GM04504 (cell line): ENCODE measurements at places on chromosomes 6 and 20.

DNA sequence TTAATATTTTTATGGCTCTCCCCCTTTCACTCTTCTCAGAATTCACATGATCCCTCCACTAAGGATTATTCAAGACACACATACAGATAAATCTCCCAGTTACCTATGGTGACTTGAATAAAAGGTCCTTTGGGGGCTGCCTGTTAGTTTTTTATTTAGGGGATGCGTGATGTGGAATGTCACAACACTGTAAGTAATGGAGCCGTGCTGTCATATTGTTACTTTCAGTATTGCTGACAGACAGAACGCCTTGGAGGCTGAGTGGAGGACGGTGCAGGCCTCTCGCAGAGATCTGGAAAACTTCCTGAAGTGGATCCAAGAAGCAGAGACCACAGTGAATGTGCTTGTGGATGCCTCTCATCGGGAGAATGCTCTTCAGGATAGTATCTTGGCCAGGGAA, 291.7 kb downstream of the UTRN start:
- DNase-seq: no peak

GRCh38 chr6:113414511-113414910, 442.6 kb upstream of the MARCKS start:
- DNase-seq: peak; percentile 69

DNA sequence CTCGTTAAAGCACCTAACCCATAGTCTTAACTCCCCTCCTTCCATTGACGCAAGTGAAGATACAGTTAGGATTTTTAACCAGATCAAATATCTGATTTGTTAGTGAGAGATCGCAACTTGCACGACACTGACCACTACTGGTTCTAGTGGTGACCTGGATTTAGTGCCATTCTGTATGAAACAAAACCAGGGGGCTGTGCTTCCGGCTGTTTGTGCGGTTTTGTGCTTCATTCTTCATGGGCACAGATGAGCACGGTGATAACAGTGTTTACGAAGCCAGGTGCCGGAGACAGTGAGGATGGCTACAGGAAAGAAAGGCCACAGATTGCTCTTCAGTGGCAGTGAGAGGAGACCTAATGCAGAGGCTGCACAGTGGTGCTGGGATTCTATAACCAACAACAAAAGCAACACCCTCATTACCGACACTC, 75.5 kb downstream of the NOL4L start:
- DNase-seq: no peak

DNA sequence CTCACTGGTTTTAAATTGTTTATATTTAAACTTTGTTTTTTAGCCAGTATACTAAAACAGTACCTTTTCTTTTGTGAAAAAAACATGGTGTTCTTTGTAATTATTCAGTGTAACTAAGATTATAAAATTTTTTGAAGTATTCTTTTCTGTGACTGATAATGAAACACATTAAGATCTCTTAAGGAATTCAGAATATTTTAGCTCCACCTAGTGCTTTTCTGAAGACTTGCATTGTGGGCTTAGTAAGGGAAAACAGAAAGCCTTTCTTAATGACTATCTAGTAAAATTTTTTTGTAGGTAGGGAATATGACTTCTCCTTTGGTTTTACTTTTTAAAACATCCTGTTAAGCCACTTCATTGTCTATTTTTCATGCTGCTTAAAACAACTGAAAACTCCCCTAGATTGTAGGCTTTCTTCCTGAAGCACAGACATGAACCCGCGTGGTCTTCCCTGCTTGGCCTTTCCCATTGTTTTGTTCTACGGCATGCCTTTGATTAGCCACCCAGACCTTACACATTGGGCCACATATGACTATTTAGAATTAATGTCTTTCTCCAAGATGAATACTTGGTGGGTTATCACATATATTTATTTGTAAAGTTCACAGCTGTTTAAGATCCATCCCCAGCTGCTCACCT, 72.1 kb downstream of the AFDN start:
- DNase-seq: peak; percentile 7

DNA sequence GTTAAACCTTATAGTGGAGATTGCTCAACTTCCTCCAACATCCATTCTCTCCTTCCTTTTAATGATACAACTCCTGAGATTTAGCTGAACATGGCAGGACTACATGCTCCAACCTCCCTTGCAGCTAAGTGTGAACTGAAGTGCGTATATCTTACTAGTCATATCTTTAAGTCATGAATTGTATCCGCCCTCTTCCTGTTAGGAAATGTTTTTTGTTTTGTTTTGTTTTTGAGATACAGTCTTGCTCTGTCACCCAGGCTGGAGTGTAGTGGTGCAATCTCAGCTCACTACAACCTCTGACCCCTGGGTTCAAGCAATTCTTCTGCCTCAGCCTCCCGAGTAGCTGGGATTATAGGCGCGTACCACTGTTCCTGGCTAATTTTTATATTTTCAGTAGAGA, 8.8 kb upstream of the OSTM1 start:
- DNase-seq: no peak
